ENCODE measurements at places on chromosomes 4 and X.

DNA sequence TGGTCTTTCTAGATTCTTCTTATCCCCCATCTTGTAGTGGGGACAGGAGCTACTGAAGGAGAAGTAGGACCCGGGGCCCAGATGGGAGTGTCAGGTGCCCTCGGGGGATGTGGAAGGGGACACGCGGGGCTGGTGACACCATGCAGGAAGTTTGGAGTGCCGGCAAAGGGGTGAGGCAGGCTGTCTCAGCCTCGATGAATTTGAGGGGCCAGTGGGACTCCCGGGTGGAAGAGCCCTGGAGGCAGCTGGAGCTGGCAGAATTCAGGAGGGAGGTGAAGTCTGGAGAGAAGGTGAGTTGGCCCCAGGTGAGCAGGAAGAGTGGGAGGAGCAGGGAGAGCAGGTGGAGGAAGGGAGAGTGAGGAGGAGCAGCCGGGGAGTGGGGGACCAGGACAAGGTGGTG is 101.7 kb downstream of the CPZ start:
- no peak for DNase-seq

- DNase-seq = peak; percentile 89
Measured at GRCh38 chr4:31360786-31361185, 640.6 kb downstream of the PCDH7 start.

DNA sequence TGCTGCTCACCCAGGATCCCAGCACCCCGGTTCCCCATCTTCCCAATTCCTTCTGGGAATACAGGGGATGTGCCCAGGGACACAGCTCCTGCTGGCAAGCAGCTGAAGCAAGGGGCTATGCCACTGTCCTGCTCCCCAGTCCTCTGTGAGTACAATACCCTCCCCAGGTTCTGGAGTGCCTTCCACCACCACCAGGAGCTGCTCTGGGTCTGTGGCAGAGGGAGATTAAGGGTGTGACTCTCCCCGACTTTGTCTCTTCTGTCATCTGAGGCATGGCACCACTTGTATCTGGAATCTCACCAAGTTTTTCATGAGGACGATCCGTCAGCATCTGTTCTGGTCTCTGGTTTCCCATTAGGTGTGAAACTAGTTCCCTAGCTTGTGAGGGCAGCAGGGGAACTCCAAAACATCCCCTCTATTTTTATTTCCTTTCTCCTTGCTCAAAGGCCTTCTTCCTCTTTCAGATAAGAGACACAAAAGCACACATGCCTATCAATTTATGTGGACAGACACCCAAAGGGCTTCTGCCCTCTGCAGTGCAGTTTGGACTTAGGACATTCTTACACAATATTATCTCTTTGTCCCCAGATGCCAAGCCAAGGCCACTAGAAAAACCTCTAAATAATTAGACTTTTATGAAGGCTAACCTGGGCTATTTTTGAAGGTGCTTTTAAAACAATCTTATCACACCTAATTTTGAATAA is 26.8 kb downstream of the MGST2 start:
- no peak for DNase-seq

GRCh38 chrX:139909712-139910111 is 23.1 kb downstream of the ATP11C start:
- DNase-seq = no peak

- no peak for DNase-seq
Measured at GRCh38 chr4:88793475-88793874, 95.8 kb upstream of the NAP1L5 start.

DNA sequence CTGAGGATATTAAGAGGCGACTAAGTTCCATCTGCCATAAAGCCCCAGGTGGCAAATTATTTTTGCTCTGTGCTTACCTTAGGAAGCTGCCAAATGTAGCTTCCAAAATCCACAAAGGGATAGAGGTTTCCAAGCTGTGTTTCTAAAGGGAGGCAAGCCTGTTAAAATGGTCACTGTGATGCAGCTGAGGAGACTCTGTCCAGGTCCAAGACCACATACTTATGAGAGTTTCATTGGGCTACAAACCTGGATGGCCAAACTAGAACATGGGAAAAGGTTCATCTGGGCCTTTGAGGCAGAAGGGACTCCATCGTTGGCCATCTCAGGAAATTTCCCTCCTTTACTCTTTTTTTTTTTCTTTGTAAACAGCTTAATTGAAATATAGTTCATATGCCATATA is 306.9 kb upstream of the FGF13 start:
- DNase-seq = no peak

DNA sequence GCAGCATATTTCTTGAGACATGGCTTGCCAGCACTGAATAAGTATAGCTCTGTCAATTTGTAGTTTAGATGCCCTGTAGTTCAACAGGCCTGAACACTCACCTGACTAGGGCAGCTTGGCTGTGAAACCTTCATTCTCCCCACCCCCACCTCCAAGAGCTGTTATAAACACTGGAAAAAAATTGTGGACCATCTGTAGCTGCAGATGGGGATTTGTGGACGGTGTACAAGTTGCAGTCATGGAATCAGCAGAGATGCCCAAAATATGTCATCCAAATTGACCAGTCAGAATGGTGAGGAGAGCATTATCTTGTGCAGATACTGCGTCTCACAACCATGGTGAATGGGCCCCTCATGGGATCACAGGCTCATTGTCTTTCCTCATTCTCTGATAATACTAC is 76.2 kb upstream of the PAQR3 start:
- DNase-seq = no peak

DNA sequence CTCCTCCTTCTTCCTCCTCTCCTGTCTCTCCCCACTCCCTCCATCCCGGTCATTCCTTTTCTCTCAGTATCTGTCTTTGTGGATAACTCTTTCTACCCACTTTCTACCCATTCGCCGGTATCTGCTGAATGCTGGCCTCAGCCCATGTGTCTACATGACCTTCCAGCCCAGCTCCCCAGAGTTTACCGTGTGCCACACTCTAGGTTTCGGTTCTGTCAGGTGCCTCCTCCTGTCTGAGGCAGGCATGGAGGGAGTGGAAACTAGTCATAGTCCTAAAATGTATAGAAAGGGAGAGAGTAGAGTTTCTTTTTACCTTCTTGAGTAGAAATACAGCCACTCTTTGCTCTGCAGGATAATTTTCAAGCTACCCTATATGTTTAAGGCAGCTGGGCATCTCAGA is 33.5 kb upstream of the SCRG1 start:
- DNase-seq = no peak

DNA sequence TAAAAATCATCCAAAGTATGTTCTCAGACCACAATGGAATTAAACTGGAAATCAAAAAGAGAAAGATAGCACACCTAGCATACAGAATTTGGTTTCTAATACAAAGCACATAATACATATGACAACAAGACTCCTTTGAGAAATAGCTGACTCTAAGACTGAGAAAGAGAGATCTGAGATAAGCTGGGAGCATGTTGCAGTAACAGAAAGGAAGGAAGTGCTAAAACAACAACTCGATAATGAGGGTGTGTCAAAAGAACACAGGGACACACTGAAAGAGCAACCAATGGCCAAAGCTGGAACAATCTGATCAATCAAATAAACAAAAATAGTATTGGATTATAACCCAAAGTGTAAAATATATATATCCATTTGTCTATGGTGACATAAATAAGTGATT is 586.6 kb downstream of the C4orf33 start:
- no peak for DNase-seq

GRCh38 chr4:1578251-1578773 is 105.8 kb downstream of the FAM53A start:
- DNase-seq = no peak

DNA sequence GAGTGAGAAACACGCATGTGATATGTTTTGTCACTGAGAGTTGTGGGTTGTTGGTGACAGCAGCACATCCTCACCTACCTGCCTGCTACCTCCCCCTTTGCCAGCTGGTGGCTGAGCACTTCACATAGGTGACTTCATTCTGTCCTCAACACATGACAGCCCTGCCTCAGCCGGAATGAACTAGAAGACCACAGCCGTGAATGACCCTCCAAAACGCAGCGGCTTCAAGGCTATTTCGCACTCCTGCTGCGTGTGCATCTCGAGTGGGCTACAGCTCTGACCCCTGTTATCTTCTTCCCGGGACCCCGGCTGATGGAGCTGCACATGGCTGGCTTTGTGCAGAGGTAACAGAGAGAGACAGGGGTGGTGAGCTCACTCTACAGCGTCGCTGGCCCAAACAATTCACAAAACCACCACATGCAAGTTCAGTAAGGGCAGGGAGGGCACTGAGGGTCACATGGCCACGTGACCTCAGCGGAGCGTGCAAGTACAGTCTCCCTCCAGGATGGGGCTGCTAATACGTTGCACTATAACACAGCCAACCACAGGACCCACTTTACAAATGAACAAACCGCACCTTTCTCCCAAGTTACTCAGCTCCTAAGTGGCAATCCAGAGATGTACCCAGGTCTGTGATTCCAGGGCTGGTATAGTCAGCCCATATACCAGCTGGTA is 6.3 kb upstream of the PPP2R2C start:
- DNase-seq = no peak

DNA sequence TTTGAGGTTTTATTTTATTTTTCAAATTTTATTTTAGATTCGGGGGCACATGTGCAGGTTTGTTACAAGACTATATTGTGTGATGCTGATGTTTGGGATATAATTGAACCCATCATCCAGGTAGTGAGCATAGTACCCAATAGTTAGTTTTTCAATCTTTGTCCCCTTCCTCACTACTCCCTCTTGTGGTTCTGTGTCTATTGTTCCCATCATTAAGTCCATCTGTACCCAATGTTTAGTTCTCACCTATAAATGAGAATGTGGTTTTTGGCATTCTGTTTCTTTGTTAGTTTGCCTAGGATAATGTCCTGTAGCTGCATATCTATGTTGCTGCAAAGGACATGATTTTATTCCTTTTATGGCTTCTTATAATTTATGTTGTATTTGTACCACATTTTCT is 767.2 kb upstream of the ADGRL3 start:
- DNase-seq = no peak

DNA sequence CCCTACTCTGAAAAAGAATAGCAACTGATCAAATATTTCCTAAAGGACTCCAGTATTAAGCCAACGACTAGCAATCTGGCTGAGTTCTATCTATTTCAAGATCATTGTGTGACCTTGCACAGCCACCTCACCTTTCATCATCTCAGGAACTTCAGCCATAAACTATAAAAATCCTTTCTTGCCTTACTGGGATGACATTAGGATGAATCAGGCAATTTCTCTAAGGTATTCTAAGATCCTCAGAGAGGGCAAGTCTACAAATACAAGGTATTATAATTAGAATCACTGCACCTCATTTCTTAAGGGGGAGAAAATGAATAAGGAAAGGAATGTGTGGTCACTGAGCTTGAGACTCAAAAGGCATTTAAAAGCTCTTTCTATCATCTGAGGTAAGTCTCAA is 152.6 kb downstream of the GRIA3 start:
- no peak for DNase-seq

- DNase-seq = no peak
Measured at GRCh38 chr4:86449746-86450588, 90.1 kb upstream of the MAPK10 start.

- no peak for DNase-seq
Measured at GRCh38 chrX:23797371-23798128, 14.6 kb downstream of the SAT1 start.

DNA sequence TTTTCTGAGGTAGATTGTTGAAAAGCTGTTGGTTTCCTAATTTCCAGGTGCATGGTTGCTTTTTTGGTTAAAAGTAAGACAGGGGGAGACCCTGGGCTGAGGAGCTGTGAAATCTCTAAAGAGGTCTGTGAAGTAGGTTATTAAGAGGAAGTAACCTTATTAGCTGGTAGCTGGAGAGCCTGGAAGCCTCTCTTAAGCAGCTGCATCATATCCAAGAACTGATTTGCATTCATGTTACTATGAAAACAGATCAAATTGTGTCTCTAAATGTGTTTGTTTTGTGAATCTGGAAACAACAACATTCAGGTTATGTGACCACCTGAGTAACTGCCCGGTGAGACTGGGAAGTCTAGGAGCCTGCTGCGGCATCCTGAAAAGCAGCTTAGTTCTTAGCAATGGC is 54.1 kb downstream of the ARHGAP10 start:
- no peak for DNase-seq

- DNase-seq = no peak
Measured at GRCh38 chr4:100894339-100894870, 376.6 kb upstream of the EMCN start.

DNA sequence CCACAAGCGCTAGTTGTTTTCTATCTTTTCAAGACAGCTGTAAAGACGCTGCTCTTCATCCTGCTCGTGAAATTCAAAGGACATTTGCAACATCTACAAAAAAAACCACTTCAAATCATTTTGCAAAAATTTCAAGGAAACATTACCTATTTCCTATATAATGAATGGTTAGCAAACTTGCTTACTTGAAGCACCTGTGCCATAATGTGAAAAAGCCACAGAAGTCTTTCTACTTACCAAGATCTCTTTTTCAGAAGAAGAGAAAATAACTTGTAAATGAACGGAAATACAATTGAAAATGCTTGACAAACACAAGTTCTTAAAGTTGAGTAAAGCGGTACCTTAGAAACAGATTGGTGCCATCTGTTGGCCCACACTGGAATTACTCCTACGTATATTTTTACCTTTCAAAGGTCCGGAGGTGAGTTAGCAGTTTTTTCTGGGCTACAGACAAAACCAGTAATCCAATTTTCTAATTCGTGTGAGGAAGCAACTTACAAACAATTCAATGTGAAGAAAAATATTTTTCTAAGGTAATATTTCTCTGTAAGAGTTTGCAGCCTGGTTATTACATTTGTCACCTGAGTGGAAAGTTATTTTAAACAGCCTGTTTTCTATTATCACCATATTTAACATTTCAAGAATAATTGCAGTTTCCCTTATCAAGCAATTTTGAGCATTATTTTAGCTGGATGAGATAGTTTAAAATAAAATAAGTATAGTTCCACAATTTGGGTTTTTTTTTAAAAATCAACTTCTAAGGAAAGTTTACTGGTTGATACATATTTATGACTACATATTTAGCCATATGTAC is at the start of gene TLR6:
Gene TLR6, minus strand, starts transcription at position 294 of the 814 bp plus-strand sequence. CDS start 27,344 bp downstream, outside the sequence.
- no peak for DNase-seq

DNA sequence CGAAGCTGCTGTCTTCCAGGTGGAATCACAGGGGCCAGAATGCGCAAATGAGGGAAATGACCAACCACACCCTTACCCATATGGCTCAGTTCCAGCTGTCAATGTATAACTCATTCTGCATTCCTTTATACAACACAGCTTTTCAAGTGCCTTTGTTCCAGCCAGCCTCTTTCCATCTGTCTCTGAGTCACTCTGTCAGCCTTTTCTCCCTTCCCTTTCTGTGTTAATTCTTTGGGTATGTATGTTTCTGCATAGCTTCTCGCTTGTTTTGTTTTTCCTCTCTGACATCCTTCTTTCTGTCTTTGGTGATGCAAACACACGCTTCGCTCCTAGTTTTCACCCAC is 54.5 kb downstream of the RS1 start:
- peak; percentile 9 for DNase-seq

DNA sequence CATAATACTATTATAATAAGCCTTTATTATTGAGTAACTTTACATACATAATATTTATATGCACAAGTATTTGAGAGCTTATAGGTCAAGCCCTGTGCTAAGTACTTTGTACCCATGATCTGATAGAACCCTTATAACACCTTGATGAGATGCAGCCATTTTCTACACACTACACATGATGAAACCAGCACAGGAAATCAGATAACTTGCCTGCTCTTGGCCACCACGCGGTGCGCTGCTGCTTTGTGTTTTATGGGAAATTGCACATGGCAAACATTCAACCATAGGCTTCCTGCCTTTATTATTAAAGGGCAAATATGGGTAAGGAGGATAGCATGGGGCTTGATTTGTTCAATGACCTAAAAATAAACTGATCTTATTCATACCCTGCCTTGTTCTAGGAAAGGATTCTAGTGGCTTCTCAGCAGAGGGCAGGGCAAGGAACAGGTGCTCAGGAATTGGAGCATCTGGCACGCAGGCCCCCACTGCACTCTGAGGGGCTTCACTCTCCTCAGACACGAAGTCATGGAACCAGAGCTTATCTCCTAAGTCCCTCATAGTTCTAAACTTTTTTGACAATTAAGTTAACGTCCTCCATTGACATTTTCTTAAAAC is 31.6 kb upstream of the NAP1L5 start:
- DNase-seq = no peak

Measured in GM04504 (cell line).